ENCODE measurements at places on chromosomes 2 and 18.

- DNase-seq: no peak
Measured at GRCh38 chr18:79919089-79919488, 32.4 kb downstream of the SLC66A2 start.

GRCh38 chr2:101012706-101013181 lies 10.7 kb downstream of the RPL31 start:
- no peak for DNase-seq

- DNase-seq: no peak
Measured at GRCh38 chr2:18479947-18480369, 80.5 kb downstream of the RDH14 start.

- no peak for DNase-seq
Measured at GRCh38 chr2:152626911-152627339, 90.3 kb downstream of the PRPF40A start.

DNA sequence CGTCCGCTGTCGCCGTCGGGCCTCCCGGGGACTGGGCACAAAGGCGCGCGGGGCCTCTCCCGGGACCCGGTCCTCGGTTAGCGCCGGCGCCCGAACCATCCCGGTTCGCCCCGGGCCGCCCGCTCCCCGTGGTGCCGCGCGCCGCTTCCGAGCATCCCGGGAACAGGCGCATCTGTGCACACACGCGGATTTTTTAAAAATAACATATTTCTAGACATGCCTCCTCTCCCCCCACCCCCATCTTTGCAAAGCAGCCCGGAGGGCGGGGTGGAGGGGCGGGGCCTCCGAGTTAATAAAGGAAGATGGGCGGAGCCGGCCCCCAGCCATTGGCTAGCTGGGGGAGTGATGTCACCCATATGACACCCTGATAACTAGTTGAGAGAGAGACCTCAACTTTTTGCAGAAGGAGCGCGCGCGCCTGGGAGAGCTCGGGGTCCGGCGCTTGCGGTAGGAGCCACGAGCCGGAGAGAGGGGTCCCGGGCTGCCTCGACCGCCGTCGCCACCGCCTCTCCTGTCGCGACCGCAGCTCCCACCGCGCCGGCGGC lies at the start of gene SOX11:
Gene SOX11, plus strand, starts transcription at position 400 of the 545 bp plus-strand sequence. CDS start 338 bp downstream, outside the sequence.
- no peak for DNase-seq

DNA sequence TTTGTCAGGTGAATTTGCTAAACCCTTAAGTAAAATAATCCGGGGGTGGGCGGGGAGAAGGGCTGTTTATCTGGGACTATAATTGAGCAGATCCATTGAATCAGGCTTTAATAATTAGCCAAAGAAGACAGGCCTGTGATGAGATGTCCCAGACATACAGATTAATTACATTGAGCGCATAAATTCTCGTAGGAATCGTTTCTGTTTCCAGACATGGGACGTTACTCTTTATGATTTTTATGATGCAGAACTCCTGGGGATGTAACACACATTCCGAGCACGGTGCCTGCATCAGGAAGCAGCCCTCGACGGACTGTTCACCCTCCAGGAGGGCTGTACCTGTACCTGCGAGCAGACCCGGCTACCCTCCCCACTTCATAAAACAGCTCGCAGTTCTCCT lies 88.9 kb downstream of the SMIM21 start:
- no peak for DNase-seq

GRCh38 chr2:164757934-164758695 lies 83.5 kb downstream of the COBLL1 start:
- DNase-seq: no peak

DNA sequence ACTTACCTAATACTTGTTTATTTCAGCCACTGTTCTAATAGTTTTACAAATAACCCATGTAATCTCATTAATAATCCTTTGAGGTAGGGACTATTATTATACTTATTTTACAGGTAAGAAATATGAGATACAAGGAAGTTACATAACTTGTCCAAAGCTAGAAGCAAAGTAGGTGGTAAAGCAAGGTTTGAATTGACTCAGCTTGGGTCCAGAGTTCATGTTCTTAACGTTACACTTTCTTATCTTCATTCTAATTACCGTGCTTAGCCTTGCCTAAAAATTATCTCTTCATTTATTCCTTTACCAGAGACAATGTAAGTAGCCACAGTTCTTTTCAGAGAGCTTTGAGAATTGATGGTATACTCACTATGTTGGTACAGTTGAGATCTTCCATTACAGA lies 743.6 kb downstream of the KCNJ3 start:
- no peak for DNase-seq

DNA sequence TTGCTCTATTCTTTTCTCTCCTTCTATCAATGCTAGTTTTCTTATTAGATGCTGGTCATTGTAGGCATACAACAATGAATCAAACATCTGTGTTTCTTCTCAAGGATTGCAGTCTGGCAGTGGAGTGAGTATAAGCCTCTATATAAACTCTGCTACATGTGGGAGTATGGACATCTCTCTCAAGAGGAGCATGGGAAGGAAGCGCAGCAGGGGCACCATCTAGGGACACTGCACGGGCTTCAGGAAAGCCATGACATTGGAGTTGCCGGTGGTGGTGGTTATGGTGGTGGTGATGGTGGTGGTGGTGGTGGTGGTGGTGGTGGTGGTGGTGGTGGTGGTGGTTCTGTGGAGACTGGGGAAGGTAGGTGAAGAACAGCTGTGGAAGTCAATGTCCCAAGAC lies 462.6 kb downstream of the RNF144A start:
- DNase-seq: no peak

DNA sequence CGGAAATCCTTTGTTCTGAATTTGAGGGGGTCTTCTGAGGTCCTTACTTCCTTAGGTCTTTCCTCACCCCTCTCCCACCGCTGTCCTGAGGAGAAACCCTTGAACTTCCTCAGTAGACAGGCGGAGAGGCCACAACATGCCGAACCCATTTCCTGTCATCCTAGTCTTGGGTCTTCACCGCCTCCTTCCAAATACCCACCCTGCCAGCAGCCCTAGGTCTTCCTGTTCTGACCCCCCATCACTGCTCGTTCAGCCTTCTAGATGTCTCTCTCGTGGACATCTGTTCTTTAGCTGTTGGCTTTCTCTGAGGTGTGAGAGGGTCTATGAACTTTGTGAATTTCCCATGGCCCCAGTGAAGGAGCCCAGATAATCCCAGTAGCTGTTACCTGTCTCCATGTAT lies 27.2 kb upstream of the CYP27A1 start:
- DNase-seq: no peak

GRCh38 chr2:98715812-98716451 lies 15.0 kb downstream of the MGAT4A start:
- no peak for DNase-seq

DNA sequence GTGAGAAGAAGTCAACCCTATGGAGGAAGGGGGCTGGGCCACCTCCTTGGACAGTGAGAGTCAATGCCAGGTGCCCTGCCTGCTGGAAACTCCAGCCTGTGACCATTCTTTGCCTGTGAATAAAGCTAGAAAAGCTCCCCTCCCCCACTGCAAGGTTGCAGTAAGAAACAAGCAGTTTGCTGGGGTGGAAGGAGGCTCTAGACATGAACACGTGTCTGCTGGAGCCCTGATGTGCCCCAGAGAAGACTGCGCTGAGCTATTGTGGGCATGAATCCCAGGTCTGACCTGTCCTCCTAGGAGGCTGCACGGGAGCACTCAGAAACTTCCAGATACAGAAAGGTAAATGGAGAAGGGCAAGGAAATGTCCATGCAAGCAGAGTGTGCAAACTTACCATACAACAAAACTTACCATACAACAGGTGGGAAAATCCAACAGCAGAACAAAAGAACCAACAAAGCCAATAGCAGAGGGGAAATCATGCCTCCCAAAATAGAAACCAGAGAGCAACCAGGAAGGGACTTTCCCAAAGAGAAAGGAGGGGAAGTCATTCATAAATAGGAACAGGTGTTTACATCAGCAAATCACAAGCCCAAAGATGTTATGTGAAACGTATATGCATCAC lies 278.7 kb downstream of the BCL2 start:
- DNase-seq: no peak

DNA sequence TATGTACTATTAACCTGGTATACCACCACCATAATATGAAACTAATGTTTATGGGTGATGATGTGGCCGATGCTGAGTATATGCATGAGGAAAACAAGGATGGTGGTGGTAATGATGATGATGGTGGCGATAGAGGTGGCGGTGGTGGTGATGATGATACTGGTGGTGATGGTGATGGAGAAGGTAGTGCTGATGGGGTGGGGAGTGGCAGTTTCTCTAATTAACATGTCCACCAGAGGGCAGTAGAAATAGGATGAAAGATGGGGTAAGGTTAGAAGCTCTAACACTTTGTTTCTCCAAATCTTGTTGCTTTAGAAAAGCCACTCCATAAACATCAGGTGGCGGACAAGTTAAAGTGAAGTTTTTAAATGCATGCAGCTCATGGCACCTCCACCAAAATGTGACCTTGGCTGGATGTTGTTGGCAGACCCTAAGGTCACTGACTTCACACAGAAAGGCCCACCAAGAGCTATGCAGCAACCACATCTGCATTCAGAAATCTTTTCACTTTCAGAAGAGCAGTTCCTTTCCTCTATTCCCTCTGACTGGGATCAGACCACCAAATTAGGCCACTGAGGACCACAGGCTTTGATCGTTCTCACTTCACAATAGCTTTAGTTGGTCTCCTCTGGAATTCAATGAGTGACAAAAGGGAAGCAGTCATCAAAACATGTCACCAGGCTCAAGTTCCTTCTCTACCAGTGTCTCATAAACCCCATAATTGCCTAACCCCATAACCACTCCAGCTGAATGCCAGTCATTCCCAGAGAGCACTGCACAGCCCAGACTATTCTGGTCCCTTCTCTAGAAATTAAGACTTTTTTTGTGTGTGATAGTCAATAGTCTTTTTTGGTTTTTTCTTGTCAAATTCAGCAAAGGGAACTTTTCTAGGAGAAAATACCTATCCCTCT lies 7.5 kb upstream of the BCL11A start:
- no peak for DNase-seq

- no peak for DNase-seq
Measured at GRCh38 chr2:241897231-241897916, 27.8 kb downstream of the RTP5 start.

DNA sequence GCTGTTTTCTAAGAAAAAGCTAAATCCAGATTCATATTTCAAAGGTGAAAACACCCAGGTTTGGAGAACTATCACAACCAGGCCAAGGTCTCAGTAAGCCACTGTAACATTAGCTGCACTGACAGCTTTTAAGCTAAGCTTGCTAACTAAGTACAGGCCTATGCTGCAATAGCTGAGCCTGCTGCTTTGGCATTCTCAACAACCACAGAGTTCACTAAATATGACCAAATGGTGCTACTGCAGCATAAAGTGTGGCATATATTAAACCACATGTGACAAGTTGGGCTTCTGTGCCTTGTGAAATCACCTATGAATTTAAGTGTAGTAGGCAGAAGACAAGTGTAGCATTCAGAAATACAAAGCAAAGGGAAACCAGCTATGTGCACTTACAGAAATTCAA lies 206.7 kb downstream of the TCF4 start:
- no peak for DNase-seq

- DNase-seq: no peak
Measured at GRCh38 chr2:40304340-40304739, 147.6 kb downstream of the SLC8A1 start.

- DNase-seq: no peak
Measured at GRCh38 chr2:189681903-189682302, 7.4 kb downstream of the ANKAR start.

DNA sequence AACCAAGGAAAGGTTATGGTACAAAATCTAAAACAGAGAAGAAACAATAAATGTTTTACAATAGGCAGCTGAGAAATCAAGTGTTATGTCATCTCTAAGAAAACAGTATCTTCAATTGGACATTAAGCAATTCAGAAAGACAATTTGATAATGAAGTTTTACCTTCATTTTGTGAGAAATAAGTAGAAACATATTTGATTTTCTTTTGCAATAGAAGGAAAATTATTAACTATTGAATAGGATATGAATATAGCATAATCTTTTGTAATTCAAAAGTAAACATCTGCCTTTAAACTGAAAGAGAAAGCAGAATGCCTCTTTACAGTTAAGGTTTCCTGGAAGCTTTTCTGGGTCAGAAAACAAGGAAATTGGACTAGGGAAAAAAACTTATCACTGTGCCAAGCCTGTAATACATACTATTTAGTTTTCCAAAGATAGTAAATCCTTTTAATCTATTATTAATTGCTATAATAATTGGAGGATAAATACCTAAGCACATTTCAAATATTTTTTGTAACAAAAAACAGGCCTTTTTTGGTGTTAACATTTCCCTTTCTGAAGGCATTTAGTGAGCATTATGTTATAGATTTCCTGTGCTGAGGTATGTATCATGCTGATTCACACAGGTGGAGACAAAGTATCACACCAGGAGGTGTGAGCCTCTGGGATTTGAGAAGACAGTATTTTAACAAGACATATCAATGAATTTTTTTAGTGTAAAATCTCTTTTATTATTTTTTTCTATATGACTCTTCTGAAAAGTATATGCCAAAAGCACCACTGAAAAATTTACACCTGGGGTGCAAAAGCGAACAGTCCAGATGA lies 947.0 kb upstream of the CDH2 start:
- DNase-seq: no peak

GRCh38 chr2:21658269-21658668 lies 534.5 kb downstream of the TDRD15 start:
- DNase-seq: no peak

DNA sequence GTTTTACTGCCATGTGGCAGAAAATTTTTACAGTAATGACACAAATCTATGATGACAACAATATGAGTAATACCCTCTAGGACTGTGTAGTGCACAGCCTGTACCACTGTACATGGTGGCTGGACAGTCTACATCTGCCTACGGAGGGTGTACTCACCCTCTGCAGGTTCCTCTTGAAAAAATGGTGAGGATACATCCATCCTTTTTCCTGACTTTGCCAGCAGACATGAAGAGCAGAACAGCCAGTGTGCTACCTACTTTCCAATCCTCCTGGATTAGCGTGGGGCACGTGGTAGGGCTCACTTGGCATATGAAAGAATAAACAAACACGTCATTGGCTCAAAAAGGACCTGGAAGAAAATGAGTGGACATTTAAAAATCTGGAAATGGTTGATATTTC lies 62.6 kb downstream of the TRPM8 start:
- no peak for DNase-seq

DNA sequence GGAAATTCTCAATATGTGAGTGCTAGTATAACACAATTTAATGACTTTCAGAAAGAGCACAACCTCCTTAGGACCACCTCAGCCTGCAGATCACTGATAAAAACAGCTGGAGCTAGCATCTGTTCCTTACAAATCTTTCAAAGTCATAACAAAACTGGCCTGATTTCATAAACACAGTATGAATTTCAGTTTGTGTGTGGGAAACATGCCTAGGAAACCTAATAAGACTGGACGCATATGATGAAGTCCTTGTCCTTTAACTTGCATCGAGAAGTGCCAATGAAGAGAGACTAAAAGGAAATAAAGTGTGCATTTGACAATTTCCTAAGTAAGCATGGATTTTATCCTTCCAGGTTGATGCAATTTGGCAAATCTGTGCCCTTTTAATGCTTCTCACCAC lies 74.1 kb upstream of the KLHL14 start:
- no peak for DNase-seq

- no peak for DNase-seq
Measured at GRCh38 chr2:165776013-165776412, 18.0 kb downstream of the GALNT3 start.
